Stimulated activated CD4-positive, alpha-beta T cell treated with anti-CD3 and anti-CD28 coated beads, Interleukin-1b, Interleukin-23, amount 100 ng/mL, for 1 hour (primary cell): ENCODE measurements at places on chromosomes 4 and X.

- DNase-seq, result no peak
These were observed 88.9 kb downstream of the RASL11B start for GRCh38 chr4:52951016-52951415.

DNA sequence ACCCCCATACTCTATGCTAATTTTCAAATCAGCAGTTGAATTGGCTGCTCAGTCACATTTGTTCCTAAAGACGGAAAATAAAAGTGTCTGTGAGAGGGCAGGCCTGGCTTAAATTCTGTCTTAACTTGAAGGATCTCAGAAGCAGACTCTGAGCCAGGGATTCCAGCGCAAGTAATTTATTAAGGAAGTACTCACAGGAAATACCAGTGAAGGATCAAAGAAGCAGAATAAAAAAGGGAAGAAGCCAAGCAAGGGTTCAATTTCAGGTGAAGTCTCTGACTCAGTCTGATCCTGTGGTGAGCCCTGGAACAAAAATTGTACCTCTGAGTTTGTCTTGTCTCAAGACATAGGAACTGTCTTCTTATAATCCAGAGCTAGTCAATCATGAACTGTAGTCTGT lies 52.2 kb downstream of the IL1RAPL1 start:
- no peak for DNase-seq

GRCh38 chr4:14787894-14788293 lies 214.4 kb upstream of the CPEB2 start:
- no peak for DNase-seq

GRCh38 chr4:6909970-6910339 lies 329 bp downstream of the TBC1D14 start:
- no peak for DNase-seq

DNA sequence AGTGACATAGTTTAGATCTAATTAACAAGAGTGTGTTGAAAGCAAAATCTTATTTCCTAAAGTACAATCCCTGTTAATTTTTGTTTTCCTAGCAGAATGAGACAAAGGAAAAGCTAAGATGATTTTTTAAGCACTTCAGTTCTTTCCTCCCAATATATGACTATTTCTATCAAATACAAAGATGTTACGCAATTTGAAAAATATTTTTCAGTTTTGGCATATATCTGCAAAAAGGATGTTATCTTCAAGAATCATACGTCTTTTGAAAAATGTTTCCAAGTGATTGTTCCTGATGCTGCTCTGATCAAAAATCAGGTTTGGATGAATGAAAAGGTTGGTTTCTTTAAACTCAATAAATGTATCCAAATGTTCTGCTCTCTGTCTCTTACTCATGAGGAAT lies 486.7 kb upstream of the CPEB2 start:
- no peak for DNase-seq

GRCh38 chr4:176205299-176205698 lies 9.9 kb upstream of the SPATA4 start:
- DNase-seq, result no peak

GRCh38 chr4:81454948-81455347 lies 16.8 kb downstream of the RASGEF1B start:
- DNase-seq, result no peak

DNA sequence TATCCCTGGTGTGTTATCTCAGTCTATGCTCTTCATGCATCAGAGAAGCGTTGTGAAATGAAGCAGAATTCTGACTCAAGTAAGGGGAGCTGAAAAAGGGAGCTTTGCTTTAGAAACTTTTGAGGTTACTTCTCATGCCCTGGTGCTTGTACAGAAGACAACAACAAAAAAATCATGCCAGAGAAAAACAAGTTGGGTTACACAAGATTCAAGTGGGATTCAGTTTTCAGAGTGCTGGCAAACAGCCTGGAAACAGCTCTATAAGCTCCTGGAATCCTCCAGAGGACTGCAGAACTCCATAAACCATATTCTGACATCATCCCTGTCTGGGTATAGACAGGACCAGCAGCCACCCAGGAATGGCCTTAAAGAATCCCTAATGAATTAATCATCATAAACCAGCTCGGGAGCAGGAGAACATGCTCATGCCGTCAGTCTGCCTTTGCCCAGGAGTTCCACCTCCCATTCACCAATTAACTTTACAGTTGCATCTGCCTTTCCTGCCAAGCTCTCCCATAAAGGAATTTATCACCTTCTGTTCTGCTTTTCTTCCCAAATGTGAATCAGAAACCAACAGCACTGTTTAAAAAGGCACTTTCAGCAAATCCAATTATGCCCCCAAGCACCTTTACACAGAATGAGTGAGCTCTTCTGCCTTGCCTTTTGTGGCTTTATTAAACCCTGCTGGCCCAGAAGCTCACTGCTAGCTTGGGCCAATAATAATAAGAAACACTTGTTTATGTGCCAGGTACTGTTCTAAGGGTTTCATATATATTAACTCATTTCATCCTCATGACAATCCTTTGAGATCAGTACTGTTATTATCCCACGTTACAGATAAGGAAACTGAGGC lies 54.5 kb upstream of the FBXW7 start:
- DNase-seq, result no peak

GRCh38 chr4:158863296-158863695 lies 94.5 kb downstream of the FNIP2 start:
- DNase-seq, result no peak

DNA sequence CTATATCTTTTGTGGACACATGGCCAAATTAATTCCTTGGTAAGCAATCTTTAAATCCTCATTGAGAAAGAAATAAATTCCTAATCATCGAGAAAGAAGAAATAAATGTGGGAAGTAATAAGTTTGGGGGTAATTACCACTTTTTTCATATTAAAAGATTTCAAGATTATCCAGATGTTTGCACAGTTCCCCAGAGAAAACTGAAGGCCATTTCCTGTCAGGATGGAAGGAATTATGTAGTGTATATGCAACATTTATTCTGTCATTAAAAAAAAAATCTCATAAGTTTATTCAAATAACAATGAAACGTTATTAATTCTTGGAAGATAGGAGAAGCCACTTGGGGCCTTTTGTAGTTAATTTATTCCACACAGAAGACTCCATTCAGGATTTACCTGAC lies 385.6 kb upstream of the NR3C2 start:
- DNase-seq, result no peak

DNA sequence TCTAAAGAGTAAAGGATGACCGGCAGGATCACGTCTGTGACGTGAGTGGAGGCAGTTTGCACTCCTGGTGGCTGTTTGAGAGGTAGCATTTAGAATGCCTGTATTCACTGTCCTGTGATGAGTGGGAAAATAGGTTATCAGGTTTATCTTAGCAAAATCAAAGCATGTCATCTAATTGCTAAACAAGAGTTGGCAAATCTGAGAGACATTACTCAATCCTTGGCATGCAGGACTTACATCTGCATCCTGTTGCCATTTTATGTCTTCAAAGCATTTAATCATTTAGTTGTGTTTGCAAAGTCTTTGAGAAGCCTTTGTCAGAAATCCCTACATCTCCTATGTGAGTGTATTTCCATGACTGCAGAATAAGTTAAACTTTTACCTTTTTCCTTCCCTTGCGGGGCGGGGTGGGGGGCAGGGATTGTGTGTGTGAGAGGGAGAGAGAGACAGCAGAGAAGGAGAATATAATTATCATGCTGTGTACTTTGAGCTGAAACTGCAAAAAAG lies 41.4 kb upstream of the MSANTD1 start:
- DNase-seq, result no peak

DNA sequence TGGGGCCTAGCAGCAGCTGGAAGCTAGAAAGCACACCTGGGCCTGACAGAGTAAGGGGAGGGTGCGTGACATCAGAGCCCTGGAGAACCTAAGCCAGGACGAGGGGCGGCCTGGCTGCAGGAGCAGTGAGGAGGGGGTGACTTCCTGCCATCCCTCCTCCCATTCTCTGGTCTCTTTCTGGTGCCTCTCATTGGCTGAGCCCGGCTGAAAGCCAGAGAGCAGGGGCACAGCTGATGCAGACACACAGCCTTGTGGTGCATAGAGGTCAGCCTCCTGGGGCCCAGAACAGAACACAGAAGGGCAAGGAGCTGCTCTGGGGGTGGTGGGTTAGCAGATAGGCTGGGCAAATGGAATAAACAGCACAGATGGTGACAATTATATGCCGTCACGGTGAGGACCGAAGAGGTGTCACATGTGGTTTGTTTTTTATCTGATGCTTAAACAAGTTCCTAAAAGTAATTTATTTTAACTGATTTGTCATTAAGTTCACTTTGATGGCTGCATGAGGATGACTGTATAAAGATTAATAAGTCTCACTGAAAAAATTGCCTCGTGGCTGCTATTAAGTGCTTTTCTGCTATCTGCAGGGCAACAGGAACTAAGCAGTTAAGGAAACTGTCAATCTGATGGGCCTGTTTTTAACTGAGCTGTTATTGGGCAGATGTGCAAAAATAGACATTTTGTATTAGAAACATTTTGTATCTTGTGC lies 102.0 kb downstream of the FNIP2 start:
- DNase-seq, result no peak

GRCh38 chr4:101348995-101349800 lies 1.9 kb upstream of the PPP3CA start:
- no peak for DNase-seq

GRCh38 chrX:49177338-49177833 lies 5.7 kb downstream of the PLP2 start:
- no peak for DNase-seq

DNA sequence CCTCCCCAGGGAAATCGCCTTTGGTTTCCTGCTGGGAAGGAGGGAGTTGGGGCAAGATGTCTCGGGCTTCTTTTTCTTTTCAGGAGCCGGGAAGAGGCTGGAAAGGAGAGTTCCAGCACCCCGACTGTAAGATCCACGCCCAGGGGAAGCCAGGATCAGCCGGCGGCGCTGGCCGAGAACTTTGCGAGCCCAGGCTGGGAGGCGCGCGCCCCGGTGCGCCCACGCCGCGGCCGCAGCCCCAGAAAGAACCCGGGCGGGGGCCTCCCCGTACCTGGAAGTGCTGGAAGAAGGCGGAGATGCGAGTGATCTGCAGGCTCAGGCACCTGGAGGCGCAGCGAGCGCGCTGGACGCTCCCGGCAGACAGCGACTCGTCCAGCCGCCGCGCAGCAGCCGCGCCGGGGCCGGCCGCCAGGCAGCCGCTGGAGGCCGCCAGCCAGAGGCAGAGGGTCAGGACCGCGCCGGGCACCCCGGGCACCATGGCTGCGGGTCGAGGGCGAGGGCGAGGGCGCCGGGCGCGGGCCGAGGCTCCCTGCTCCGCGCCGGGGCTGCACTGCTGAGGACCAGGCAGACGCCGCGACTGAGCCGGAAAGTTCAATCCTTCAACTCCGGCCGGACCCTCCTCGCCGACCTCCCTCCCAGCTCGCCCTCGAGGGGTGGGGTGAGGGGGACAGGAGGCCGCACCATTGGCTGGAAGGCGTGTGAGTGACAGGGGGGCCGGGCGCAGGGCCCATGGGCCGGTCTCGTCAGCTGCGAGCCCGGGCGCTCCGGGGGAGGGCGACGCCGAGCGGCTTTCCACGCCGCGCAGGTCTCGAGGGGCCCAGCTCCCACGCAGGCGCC lies at the start of gene ANOS1:
ANOS1 (minus strand) TSS at position 579 of the 837 bp plus-strand sequence; CDS start at position 478, 101 bp downstream.
- DNase-seq, result no peak

GRCh38 chr4:170008371-170008770 lies 17.8 kb downstream of the MFAP3L start:
- DNase-seq, result no peak

DNA sequence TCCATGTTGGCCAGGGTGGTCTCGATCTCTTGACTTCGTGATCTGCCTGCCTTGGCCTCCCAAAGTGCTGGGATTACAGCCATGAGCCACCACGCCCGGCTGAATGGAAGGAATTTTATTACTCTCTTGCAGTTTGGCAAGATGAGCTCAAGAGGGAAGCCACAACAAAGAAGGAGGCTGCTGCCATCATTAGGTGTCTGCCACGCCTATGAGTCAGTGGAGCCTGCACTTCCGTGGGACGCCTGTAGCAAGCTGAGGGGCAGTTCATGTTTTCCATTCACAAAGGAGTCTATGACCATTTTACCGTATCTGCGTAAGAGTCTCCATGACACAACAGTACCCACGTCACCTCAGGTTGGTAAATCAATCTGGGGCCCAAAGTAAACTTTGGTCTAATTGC lies 51.2 kb upstream of the CHRNA9 start:
- peak; percentile 33 for DNase-seq

DNA sequence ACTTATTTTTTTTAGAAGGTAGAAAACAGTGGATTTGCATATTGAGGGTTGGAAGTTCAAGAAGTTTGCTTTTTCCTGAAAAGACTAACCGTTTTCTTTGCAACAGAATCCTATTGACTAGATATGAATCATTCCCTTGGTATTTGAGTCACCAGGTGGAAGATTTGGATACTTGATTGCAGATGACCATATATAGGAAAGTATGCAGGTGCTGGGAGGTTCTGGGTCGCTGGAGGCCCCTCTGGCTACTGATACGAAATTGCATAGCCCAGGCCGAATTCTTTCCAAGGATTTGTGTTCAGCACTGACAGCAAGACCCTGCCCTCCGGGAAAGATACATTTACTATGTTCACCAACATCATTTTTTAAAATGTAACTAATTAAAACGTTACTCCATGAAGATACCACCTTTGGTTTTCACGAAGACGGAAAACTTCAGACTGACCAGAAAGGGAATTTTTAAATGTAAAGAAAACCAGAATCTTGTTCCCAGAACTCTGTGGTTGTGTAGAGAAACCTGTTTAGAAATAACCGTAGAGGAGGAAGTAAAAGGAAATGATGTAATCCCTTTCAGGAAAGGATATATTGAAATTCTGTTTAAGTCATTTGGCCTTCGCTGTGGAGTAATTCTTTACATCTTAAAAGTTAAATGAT lies 946 bp downstream of the ANXA3 start:
- no peak for DNase-seq

GRCh38 chr4:173191623-173192041 lies 23.0 kb downstream of the GALNT7 start:
- no peak for DNase-seq

GRCh38 chrX:111095974-111096895 lies at the start of gene PAK3:
Gene PAK3 (plus strand): TSS chrX:111096191. CDS start chrX:111123104, 26,913 bp downstream.
- no peak for DNase-seq

- no peak for DNase-seq
These were observed 48.7 kb upstream of the SRD5A3 start for GRCh38 chr4:55297346-55297745.

GRCh38 chr4:8010618-8011017 lies 71.0 kb upstream of the AFAP1 start:
- no peak for DNase-seq

- no peak for DNase-seq
These were observed 61.4 kb downstream of the TNIP2 start for GRCh38 chr4:2694691-2695090.

DNA sequence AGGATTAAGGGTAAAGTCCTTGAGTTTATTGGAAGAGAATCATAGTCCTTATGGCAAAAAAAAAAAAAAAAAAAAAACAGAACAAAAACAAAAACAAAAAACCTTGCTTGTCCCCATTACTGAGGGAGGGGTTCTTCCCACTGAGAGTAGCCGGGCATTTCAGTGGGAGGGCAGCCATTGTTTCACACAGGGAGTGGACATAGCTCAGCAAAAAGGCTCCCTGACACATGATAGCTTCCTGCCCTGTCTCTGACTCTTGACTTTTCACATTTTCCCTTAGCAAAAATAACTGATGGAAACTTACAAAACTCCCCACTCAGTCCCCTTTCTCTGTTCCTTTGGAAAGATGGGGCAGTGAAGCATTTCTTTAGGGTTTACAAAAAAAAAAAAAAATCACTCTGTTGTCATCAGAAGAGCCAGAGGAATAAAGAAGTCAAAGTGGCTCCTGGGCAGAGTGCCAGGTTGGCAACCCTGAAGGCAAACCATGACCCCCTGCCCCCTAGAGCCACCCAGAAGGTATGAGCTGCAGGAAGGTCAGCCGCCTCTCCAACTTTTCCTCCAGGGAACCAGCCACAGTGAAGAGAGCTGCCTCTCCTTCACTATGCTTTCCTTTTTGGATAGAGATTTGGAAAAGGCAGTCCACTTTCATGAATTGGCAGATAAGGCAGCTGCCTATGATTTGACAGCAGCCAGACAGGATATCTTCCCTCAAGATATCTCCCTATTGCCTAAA lies 170.6 kb downstream of the KDR start:
- DNase-seq, result no peak

GRCh38 chrX:9805956-9806355 lies 19.7 kb downstream of the SHROOM2 start:
- DNase-seq, result no peak
